Fibroblast of skin of abdomen (primary cell): ENCODE measurements at places on chromosomes 6 and 20.

- DNase-seq: no peak
These were observed 1132.5 kb upstream of the MAP3K7 start for GRCh38 chr6:91719414-91719813.

- peak; percentile 89 for DNase-seq
These were observed 696.5 kb upstream of the CITED2 start for GRCh38 chr6:140070846-140071473.

- peak; percentile 18 for DNase-seq
These were observed 72.8 kb downstream of the MDGA1 start for GRCh38 chr6:37624606-37625574.

GRCh38 chr6:121055572-121056163 lies 278.6 kb downstream of the TBC1D32 start:
- DNase-seq: peak; percentile 55

DNA sequence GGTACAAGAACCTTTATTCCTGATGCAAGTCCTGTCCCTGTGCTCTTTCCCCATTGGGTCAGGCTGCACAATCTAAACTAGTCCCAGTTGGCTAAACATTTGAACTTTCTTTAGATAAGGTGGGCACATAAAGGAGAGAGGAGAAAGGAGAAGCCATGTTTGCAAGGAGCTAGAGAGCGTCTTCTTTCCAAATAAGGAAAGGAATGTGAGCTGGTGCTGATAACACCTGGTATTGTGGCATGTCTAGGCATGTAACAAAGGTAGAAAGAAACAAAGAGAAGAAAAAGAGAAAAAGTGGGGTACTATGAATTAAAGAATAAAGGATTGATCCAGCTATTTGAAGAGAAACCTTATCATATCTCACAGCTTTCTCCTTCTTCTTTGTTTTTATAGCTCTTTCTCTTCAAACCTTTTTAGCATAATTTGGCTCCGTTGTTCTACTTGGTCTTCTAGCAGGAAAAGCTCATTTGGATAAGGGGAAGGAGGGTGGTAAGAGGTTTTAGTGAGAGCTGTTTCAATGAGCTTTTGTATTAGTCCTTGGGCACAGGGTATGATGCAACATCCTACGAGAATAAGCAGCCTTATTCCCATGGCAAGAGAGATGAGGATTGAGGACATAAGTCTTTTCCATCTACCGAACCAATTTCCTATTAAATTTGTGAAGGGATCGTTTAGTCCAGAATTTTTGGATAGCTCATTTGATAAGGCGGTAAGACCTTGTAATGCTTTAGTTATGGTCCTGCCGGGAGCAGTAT lies 415.5 kb upstream of the MAN1A1 start:
- DNase-seq: no peak

GRCh38 chr20:40471261-40471629 lies 217.8 kb downstream of the MAFB start:
- DNase-seq: peak; percentile 16

- DNase-seq: no peak
These were observed 136.9 kb upstream of the SUPT3H start for GRCh38 chr6:45514454-45515230.

DNA sequence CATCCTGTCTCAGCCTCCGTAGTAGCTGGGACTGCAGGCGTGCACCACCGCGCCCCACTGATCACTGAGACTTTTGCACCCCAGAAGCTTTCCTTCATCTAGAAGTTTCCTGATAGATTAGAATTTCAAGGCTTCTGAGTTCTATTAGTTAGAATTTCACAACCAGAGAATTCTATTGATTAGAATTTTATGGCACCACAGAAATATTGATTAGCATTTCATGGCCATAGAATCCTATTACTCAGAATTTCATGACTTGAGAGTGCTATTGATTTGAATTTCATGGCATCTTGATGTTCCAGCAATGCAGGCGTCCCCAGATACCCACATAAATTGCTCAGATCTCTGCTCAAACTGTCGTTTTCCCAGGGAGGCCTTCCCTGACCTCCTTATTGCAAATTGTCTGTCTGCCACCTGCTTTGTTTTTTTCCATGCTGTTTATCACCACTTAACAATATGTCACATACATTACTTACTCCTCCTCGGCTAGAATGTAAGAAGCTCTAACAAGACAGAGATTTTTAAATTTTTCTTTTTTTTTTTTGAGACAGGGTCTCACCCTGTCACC lies 16.9 kb upstream of the CBFA2T2 start:
- no peak for DNase-seq

- DNase-seq: peak; percentile 61
These were observed 151.5 kb upstream of the CENPW start for GRCh38 chr6:126188279-126188909.

- no peak for DNase-seq
These were observed 158.1 kb downstream of the QKI start for GRCh38 chr6:163572612-163573011.

DNA sequence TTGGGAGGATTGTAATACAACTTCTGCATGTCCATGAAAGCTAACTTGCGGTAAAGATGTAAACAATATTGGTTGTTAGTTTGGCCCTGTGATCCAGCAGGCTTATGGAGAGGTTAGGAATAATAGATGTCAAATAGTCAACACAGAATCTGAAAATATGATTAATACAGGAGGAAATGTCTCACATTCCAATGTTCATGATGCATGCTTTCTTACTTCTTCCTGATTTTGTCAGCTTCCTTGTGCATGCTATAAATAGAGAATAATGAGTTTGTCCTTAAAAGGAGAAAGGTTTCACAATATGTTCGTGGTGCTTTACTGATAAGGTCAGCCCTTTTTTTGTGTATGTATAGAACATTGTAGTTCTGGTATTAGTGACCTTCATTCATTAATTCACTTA lies 136.7 kb downstream of the MMUT start:
- DNase-seq: peak; percentile 73

DNA sequence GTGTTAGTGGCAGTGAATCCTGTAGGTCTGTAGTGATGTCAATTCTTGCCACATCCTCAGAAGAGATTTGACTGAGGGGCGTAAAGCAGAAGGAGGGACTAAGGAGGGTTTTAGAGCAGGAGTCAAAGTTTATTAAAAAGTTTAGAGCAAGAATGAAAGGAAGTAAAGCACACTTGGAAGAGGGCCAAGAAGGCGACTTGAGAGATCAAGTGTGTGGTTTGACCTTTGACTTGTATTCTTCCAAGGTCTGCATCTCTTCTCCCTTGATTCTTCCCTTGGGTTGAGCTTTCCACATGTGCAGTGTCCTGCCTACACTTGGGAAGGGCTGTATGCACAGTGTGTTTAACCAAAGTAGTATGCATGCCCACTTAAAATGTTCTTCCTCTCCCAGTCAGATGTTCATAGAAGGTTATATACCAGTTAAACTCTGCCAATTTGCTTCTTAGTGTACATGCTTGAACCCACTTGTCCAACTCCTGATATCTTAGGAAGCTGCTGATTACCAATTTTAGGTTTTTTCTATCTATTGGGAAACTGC lies 627.6 kb downstream of the MMUT start:
- DNase-seq: no peak

GRCh38 chr6:155890409-155890808 lies 434.8 kb upstream of the NOX3 start:
- no peak for DNase-seq

DNA sequence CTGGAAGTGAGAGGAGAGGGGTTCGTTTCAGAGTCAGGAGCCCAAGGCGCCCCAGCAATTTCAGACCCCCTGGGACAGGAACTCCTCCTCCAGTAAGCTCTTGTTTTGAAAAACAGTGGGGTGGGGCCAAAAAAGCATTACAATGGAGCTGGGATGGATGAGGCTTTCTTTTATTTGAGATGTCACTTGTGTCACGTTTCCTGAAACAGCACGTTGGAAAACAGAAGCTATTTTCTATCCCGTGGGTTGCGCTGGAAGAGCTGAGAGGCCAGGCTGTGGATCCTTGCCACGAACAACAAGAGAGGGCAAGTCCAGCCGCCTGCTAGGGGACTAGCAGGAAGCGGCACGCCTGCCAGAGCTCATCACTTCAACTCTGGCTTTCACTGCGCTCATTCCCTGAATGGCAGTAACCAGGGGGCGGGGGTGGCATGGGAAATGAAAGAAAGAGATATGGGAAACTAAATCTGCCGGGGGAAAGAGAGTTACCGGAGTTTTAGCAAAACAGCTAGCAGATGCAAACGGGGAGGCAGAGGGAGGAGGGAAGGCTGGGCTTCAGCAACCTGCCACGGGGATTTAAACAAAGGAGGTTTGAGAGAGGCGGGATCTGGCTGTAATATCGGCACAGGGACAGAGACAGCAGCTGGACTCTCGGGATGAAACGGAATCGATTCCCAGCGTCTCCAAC lies 34.6 kb downstream of the GCNT2 start:
- peak; percentile 4 for DNase-seq

DNA sequence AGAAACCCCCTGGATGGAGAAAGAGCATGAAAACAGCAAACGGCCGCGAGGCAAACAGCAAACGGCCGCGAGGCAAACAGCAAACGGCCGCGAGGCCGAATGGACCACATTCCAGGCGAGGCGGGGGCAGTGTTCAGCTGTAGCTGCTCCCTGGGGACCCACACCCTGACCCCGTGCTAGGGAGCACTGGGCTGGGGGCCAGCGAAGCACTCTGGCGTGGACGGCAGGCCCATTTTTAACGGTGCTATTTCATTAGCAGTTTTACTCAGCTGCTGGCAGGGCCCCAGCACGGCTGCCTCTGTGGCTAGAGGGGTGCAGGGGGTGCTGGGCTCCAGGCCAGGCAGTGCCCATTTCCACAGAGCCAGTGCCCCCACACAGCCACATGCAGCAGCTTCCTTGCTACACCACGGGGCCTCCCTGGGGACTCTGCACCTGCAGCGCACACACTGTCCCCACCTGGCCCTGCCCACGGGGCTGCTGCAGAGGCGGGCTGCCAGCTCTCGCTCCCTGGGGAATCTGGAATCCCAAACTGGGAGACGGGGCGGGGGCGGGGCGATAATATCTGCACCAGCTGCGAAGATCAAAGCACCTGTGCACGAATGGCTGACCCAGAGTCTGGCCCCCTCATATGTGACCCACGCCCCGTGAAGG lies 35.6 kb upstream of the SLCO4A1 start:
- DNase-seq: no peak

GRCh38 chr6:41784581-41785171 lies 2.8 kb upstream of the TOMM6 start:
- no peak for DNase-seq

- no peak for DNase-seq
These were observed 138.8 kb upstream of the HMGN3 start for GRCh38 chr6:79373246-79373645.

GRCh38 chr6:46937642-46938041 lies 15.9 kb upstream of the ADGRF5 start:
- DNase-seq: no peak

DNA sequence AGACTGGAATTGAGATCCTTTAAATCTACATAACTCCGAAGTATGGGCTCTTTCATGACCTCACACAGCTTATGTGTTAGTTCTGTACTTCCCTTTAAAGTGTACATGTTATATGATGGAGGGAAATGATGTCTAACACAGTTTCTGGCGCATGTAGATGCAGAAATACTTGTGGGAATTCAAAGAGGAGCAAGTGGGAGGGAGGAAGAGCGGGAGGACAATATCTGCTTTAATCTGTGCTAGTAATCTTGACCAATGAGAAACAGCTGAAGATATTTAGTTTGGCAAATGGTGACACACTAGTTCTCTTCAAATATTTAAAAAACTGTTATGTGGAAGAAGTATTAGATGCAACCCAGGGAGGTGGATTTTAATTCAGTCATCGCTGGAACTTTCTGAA lies 62.9 kb upstream of the PLEKHG1 start:
- no peak for DNase-seq

- DNase-seq: no peak
These were observed 104.6 kb upstream of the AKIRIN2 start for GRCh38 chr6:87806635-87807034.

GRCh38 chr6:46080111-46080510 lies 49.7 kb upstream of the ENPP4 start:
- DNase-seq: no peak

DNA sequence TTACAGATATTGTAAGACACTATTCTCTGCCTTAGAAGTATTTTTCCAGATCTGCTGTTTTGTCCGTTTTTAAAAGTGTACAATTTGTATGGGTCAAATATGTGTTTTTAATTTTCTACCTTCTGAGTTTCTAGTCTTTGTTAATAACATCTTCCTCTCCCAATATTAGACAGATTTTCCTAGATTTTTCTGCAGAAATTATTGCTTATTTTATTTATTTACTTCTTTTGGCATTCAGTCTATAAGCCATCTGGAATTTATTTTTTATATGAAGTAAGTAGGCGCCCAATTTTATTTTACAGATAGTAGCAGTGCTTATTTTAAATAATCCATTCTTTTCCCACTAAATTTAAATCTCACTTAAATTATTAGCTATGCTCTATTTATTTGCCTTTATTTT lies 103.1 kb upstream of the PLEKHG1 start:
- no peak for DNase-seq

DNA sequence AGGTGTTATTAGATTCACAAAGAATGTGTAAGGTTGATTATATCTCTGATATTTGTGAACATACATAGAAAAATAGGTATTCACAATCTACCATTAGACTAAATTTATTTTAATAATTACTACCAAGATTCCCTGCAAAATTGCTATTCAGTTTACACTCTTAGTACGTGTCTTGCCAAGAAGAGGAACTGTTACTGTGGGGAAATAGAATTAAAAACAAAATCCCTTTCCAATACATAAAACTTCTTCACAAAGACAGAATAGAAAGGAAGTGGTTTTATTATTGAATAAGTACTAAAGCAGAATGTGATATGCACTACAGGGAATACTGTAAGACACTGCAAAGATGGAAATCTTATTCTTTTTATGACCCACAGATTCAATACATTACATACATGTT lies 17.0 kb downstream of the RAB32 start:
- DNase-seq: no peak

- no peak for DNase-seq
These were observed 33.9 kb upstream of the TNFRSF21 start for GRCh38 chr6:47343600-47343999.

DNA sequence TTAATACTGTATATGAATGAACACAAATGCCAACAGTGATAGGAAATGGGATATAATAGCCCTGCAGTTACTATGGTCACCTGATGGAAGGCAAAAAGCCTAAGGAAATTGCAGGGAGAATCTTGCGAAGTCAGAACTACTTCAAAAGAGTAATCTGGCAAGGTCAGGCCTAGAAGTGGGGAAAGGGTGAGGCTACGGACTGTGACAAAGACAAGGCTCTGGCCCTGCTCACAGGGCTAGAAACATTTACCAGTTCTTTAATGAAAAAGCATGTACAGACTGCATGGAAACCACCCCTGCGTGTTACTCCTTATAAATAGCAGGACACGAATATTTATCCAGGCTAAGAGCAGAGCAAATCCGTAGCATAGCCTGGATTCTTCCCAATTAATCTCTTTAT lies 52.5 kb upstream of the HECA start:
- DNase-seq: no peak

- DNase-seq: no peak
These were observed 207.8 kb downstream of the TPBG start for GRCh38 chr6:82571455-82571854.

GRCh38 chr6:41157323-41157722 lies 3.2 kb upstream of the TREML1 start:
- DNase-seq: no peak
